ENCODE measurements at places on chromosomes 4 and X.

DNA sequence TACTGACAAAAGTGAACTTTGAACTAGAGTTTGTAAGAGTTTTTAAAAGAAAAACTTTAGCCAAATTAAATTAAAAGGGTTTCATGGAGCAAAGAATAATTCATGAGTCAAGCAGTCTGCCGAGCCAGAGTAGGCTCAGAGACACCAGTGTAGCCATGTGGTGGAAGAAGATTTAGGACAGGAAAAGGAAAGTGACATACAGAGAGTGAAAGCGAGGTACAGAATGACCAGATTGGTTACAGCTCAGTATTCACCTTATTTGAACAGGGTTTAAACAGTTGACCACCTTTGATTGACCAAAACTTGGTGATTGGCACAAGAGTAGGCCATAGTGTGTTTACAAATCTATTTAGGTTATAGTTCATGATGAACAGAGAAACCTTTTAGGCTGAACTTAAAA lies 377.8 kb downstream of the KLHL4 start:
- DNase-seq, result no peak

DNA sequence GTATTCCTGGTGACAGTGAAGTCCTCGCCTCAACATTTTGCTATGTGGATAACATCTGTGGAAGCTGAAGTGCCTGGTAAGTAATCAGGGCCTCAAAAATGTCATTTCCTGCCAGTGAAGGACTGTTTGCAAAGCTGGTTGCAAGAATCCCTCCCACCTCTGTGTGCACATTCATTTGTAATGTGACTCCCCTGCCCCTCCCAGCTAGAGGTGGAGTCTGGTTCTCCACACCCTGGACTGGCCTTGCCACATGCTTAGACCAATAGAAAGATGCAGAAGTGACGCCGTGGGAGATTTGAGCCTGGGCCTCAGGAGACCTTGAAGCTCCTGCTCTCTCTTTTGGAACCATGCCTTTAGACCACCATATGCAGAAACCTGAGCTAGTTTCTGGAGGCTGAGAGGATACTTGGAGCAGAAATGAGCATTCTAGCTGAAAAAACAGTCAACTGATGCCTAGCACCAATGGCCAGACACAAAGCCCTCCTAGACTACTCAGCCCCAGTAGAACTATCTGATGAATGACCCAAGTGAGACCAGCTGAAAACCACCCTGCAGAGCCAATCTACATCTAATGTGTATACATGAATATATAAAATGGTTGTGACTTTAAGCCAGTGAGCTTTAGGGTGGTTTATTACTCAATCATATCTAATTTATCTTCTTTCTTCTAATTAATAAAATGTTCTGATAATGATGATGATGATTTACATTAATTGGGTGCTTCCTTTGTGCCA lies 47.8 kb upstream of the CRMP1 start:
- DNase-seq, result no peak

GRCh38 chrX:78801522-78801921 lies 54.0 kb downstream of the LPAR4 start:
- no peak for DNase-seq

GRCh38 chrX:101429934-101430333 lies 21.9 kb downstream of the HNRNPH2 start:
- no peak for DNase-seq

DNA sequence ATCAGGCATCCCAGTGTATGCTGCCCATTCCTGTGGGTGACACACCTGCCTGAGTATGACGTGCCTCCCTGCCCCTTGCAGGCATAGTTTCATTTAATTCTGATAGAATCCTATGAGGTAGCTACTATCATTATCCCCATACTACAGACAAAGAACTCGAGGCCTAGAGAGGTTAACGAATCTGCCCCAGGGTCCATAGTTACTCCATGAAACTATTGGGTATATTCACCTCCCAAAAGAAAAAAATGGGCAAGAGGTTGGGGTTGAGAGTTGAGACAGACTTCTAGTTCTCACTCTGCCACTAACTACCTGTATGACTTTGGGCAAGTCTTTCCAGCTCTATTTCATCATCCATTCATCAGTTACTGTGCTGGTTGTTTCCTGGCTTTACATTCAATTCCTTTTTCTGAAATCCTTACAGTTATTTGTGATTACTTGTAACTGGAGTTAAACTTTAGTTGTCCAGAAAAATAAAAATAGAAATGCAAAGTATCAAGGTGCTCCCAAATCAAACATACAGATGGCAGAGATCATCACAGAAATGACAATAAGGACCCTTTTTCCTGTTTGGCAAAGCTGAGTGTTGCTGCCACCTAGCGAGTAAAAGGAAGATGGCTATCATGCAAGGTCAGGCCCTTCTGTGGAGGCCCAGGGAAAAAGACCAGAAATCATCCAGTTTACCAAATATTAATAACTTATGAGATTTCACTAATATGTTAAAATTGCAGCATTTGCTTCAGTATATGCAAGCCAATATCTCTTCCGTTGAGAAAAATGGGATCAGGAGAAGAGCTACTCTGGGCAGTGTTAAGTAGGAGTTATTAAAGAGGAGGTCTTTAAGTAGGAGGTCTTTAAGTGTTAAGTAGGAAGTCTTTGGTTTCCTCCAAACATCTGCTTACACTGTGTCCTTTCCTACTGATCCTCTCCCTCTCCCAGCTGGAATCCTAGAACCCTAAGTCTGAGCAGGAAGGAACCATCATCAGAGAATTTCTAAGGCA lies 17.1 kb upstream of the MAP7D3 start:
- peak; percentile 36 for DNase-seq

DNA sequence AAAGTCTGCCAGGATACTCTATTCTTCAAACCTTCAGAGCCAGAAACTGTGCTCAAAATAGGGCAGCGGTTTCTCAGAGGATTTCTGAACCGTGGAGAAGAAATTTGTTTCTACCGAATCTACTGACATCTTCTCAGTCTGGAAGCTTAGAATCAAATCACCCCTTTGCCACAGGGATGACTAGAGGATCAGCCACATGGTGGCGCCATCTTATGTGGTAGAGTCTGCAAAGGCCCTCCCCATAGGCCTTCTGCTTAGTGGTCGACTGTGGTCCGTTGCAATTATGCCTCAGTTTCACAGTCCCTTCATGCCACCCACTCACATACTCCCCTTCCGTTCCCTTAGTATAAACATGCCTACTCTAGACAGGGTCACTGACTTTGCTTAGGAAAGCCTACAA lies 680.7 kb upstream of the SPANXN1 start:
- no peak for DNase-seq

DNA sequence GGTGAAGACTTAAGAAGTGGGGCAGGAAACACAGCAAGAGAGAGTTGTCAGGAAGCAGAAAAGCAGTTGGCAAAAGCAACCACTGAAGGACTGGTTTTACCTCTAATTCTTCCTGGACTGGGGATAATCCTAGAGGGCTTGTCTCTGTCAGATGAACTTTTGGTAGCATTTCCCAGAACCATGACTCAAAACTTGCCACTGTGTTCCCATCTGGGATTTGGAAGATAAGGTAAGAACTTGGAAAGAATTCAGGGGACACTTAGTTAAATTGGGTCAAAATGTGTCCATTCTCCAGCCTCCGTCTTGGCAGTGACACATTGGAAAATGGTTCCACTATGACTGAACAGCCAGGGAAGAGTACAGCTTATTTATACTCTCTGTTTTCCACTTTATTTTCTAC lies 55.7 kb downstream of the CD38 start:
- no peak for DNase-seq

DNA sequence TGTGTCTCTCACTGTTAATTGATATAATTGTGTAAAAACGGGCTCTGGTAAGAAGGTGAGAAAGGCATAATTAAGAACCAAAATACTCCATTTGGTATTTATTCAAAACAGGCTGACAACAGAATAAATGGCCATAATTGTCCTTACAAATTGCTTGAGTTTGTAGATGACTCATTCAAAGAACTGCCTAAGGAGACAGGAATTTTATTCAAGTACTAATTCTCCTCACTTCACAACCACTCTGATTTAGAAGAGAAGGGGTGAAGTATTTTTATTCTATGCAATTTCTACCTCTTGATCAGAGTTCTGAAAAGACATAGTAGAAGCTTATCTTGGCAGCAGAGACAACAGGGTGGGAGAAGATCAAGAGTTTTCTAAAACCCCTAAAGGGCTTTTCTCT lies 43.1 kb downstream of the ATP11C start:
- DNase-seq, result no peak

GRCh38 chrX:3066555-3066954 lies 25.3 kb downstream of the ARSF start:
- no peak for DNase-seq

DNA sequence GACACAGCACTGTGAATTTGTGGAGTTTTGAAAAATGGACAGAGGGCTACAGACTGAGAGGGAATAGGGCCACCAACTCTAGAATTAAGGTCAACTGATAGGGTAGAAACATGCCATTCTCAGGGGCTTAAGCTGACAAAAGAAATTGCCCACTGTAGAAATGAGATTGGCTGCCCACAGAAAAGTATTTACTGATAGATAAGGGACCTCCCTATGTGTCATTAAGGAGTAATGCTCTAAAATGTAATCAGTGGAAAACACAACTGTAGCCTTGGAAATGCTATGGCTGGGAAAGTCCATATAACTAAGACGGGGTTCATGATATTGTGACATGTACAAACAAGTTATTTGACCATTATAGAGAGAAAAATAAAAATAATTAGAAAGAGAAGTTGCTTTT lies 4.6 kb downstream of the RTL9 start:
- DNase-seq, result no peak

DNA sequence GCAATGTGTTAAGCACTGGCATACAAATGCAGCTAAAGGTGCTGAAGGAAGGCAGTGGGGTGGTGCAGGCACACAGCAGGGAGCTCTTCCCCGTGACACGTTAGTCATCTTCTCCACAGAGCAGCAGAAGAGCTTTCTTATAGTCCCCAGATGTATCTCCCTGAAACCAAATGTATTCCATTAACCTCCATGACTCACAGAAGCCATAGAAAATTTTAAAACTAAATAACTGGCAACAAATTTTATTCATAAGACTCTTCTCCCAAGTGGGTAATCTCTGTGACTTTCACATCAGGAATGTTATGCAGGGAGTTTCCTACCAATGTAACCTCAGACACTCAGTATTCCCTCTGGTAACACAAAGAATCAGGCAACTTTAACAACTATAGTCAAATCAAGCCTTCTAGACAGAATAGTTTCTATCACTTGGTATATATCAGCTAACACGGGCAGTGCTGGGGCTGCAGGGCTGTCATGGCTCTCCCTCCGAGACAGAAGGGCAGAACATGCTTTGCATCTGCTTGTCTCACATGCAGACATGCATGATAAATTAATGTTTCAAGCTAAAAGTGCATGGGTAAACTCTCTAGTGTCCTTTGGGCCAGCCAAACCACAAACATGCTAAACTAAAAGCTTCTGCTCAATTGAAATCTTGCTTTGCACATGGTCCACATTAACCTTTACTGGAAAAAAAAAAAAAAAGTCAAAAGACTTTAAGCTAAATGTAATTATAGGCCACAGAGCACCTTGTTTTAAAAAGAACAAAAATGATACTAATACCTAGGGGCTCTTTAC lies 28.2 kb downstream of the ANXA5 start:
- DNase-seq, result no peak

DNA sequence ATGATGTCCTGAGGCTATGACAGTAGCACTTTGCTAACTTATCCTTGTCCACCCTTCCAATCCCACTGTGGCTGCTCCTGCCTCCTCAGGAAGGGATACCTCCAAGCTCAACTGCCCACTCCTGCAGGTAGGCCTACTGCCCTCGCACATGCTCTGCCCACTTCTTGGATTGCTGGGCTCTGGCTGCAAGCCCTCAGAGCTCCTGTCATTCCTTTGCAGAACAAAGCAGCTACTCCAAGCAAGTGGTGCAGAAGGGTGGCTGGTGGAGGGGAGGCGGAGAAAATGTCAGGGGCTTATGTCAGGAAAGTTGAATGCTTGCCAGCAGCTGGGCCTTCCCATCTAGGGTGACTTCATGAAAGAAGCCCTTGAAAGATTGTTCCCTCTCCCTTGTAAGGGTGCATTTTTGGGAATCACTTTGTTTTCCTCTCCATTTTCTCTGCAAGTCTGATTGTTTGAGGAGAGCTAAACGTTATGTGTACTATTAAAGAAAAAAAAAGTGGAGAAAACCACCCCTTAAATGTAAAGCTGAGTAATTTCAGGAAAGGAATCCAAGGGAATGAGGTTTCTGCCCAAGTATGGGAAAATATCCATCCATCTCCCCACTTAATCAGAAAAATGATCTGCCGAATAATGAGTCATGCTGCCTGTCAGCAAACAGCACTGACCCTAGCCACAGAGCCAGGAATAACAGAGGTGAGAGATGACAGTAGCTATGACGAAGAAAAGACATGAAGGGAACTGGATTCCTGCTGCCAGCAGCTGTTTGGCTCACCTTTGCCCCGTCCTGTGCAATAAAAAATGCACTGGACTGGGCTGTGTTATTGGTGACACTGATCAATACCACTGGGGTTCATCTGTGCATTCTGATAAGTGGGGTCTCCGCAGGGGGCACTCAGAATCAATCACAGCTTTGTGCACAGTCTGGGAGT lies 102.0 kb downstream of the RTL5 start:
- DNase-seq, result no peak

- no peak for DNase-seq
Observed at GRCh38 chr4:36218121-36218520, 26.2 kb downstream of the ARAP2 start.

GRCh38 chr4:156749426-156750403 lies 221.9 kb downstream of the PDGFC start:
- DNase-seq, result no peak

DNA sequence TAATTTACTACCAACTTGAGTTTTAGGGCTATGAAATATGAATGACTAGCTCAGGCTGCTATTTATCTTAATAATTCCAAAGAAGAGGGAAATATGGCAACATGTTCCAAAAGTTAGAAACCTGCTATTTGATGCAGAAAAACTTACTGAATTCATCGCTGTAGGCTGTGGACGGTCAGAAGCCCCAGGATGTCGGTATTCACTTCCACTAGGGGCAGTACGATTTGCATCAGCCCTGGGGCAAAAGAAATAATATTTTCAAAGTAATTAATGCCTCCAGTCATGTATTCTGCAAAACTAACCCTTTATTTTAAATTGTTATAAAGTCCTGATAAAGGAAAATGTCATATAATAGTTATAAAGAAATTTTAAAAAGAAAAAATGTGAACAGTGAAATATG lies 4.5 kb downstream of the PLRG1 start:
- DNase-seq, result no peak

DNA sequence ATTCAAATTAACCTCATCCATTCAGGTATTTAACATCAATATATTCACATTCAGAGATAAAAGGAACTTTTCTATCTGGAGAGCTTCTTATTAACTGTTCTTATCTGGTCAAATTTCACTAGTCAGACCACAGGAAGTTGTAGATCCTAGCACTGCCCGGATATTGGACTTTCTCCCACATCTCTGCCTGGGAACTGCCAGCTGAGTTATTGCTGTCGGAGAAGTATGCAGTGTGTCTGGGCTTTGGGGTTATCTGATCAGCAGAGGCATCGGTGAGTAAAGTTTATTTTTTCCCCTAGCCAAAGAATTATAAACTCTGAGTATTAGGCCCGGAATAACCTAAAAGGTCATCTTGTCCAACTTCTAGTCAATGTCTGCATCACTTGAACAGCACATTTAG lies 45.1 kb downstream of the OR13H1 start:
- DNase-seq, result no peak

GRCh38 chrX:44332437-44332836 lies 11.0 kb downstream of the EFHC2 start:
- DNase-seq, result no peak

Data from immature natural killer cell (primary cell).